Thymus (tissue), 14 donors: ENCODE measurements at places on chromosomes 6 and 20. TPM values are rescaled to one million over a fixed set of nuclear protein-coding genes. Genes with fewer than 3 reads are reported as not detected.

GRCh38 chr6:137775720-137776119 lies 91.3 kb upstream of the TNFAIP3 start:
- peaks cover 15% of the 10 kb centered on the region for H3K4me1 ChIP-seq
- H3K27ac ChIP-seq: no peak overlapping the region
- no peaks in the 10 kb centered on the region for H3K27me3 ChIP-seq
- no peak for DNase-seq

DNA sequence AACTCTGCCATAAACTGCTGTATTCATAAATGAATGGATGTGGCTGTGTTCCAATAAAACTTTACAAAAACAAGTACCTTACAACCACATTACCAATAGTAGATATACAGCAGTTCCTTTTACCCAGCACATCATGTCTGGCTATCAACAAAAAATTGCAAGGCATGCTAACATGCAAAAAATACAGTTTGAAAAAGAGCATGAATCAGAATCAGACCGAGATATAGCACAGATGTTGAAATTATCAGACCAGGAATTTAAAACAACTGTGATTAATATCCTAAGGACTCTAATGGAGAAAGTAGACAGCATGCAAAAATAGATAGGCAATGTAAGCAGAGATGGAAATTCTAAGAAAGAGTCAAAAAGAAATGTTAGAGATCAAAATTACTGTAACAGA lies 8.4 kb upstream of the NUS1 start:
- DNase-seq: no peak
- no peak overlapping the region for H3K4me3 ChIP-seq
- no peaks in the 10 kb centered on the region for H3K27me3 ChIP-seq
- no peak overlapping the region for H3K27ac ChIP-seq
- H3K36me3 ChIP-seq: no peaks in the 10 kb centered on the region
- no peaks in the 10 kb centered on the region for H3K4me1 ChIP-seq

DNA sequence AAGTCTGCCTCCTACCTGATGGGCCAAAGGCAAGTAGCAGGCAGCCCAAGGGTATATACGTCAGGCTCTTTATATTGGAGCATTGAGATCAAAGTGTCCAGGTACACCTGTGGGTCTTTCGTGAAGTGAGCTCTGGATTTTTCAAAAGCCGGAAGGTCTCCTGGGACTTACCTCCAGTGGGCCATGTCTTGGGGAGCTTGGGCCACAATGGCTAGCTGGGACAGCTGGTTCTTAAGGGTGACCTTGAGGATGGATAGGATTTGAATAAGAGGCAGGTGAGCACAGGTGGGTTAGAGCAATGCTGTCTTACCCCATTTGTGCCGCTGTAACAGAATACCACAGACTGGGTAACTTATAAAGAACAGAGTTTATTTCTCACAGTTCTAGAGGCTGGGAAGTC lies 153.4 kb downstream of the CDC5L start:
- no peak overlapping the region for H3K27ac ChIP-seq
- no peaks in the 10 kb centered on the region for H3K27me3 ChIP-seq
- DNase-seq: no peak
- H3K36me3 ChIP-seq: no peaks in the 10 kb centered on the region
- H3K4me1 ChIP-seq: no peaks in the 10 kb centered on the region

GRCh38 chr20:18166950-18167349 lies 29.3 kb downstream of the KAT14 start:
- H3K27ac ChIP-seq: no peak overlapping the region
- H3K36me3 ChIP-seq: peaks cover 31% of the 10 kb centered on the region
- no peaks in the 10 kb centered on the region for H3K27me3 ChIP-seq

DNA sequence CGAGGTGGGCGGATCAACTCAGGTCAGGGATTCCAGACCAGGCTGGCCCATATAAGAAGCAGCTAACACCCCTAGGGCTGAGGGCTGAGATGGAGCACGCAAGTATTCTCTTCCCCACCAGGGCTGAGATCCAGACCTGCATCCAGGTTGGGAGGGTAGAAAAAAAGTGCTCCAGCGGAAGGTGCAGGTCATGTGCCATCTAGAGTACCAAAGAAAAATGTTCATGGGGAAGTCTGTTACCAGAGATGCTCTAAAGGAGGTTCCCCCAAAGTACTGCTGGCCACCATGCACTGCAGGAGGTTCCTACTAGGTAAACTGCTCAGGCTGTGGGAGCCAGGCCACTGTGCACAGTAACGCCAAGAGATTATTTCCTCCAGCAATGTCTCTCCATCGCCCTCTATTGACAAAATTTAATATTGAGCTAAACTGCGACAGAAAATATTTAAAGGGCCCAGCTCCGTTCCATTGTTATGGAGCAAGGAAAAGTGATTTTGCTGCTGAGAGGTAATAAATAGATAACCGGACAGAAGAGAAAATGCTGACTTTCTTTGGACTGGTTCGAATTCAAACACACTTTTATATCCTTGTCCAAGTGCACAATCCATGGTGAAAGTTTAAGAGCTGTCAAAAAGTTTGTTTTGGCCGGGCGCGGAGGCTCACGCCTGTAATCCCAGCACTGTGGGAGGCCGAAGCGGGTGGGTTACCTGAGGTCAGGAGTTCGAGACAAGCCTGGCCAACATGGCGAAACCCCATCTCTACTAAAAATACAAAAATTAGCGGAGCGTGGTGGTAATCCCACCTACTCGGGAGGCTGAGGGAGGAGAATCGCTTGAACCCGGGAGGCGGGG lies 159.9 kb downstream of the OR2B2 start:
- no peaks in the 10 kb centered on the region for H3K36me3 ChIP-seq
- peak overlapping the region; percentile 80 for H3K4me3 ChIP-seq
- H3K4me1 ChIP-seq: peaks cover 11% of the 10 kb centered on the region
- H3K27ac ChIP-seq: no peak overlapping the region

The DHX35 gene
- 9.5 TPM for total RNA-seq

The TNFRSF21 gene
- total RNA-seq: 10.7 TPM

The ZSWIM3 gene
- total RNA-seq: 8.0 TPM
